ENCODE measurements at places on chromosomes 7 and 10.

- DNase-seq, result no peak
These were observed 56.8 kb upstream of the LRRC17 start for GRCh38 chr7:102856036-102856435.

GRCh38 chr7:51067757-51068156, 248.9 kb downstream of the COBL start:
- DNase-seq, result no peak

DNA sequence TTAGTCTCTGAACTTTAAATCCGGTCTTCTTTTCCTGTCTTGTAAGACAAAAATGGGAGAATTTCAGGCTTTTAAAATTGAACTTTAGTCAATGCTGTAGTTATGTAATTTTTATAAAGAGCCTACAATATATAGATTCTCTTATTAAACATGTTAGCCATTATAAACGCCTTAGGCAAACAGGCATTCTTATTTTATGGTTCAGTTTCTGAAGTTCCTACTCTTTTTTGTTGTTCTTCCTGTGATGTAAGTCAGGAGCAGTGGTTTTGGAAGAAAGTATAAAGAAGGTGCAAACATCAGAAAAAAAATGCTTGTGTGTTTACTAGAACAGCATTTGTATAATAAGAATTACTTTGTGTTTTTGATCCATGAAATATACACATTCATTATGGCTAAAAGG, 41.6 kb downstream of the BICC1 start:
- no peak for DNase-seq

DNA sequence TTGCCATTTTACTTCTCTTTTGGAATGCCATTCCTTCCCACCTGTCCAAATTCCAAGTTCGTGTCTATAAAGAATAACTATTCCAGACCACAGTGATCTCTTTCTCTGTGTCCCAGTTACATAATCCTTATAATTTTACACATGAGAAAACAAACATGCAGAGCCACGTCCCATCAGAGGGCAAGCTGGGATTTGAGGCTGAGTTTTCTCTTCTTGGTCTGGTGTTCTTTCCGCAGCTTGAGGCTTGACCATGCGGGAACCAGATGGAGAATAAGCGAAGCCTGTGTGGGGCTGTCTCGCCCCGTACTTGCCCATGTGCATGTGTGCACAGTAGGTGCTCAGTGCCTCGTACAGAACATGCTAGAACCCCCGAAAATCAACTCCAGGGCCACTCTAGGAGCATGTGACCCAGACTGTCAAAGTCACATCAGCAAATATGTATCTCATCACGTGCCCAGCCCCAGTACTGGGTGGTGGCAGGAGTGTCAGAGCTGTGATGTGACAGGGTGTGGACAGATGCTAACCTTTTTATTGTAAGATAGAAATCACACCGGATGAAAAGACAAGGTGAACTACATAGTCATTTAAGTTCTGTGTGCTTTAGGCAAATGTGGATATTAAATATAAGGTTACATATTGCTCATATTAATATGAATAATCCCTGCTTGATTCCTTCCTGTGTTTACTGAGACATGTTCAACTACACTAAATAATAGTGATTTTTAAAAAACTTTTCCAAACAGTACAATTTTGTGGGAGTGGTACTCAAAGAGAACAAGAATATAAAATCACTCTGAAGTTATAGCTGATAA, 3.2 kb downstream of the INSIG1 start:
- no peak for DNase-seq

GRCh38 chr10:95562341-95562965, 1.3 kb upstream of the SORBS1 start:
- no peak for DNase-seq

GRCh38 chr7:42493436-42494198, 256.6 kb upstream of the GLI3 start:
- no peak for DNase-seq

DNA sequence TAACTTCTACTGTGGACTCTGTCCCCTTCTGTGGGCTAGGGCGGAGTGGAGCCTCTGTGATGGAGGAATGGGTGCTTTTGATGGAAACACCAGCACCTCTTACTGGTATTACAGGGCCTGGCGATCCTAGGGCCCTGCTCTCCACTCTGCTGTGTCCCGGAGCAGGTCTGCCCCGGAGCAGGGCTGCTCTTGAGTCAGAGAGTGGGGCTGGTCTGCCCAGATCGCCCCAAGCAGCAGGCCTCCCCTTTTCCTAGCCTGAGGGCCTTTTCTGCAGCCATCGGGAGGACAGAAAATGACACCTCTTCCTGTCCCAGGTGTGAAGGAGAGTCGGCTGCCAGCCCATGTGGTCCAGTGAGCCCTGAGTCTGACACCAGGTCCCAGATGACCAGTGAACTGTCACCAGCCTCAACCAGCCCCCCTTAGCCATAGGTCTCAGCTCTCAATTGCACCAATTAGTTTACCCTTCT, 1.4 kb downstream of the ZNF282 start:
- DNase-seq, result no peak

- DNase-seq, result no peak
These were observed 42.7 kb upstream of the CACNB2 start for GRCh38 chr10:18097524-18097923.

DNA sequence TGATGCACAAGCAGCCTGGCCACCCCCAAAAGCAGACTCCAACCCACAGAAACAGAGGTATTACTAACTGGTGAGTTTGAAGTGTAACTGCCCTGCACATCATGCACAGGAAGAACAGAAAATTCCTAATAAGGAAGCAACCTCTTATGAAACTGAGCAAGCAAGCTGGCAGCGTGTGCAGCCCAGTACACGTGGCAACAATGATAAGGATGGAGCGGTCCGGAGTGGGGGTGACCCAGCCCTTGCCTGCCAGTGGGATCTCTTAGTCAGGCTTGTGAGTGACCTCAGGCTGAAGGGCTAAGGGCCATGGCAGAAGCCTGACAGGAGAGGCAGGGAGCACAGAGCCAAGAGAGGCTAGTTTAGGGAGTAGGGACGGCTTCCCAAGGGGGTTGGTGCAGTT, 22.1 kb upstream of the AOAH start:
- no peak for DNase-seq

GRCh38 chr7:119007236-119007635, 782.7 kb downstream of the ANKRD7 start:
- no peak for DNase-seq

DNA sequence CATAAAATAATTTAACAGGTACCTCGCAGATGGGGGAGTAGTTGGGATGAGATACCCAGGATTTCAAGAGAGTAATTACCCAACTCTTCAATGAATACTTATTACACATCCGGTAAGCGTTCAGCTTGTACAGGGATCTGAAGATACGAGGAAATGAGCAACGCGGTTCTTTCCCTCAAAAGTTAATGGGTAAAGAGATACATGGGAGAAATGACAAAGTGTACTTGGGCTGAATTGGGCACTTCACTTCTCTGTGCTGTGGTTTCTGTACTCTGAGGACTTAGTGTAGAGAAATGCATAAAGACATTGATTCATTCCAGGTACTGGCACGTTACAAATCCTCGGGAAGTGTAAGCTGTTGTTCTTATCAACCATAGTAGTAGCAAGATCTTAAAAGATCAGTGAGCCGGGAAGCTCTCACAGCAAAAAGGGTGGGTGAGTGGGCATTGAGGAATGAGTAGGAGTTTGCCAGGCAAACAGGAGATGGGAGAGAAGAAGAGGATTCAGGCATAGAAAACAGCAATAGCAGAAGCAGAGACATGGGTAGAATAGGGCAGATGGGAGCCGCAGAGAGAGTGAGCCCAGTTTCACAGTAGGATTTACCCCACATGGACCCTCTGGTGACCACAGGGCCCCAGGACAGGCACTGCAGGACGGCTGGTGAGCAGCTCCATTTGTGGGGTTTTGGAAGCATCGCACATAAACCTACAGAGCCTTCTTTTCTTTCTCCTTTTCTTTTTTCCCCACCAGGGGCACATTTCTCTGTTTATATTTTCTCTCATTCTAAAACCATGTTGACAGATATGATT, 304.3 kb upstream of the PITRM1 start:
- no peak for DNase-seq

GRCh38 chr10:49458869-49459268, 63.0 kb upstream of the DRGX start:
- DNase-seq, result no peak

GRCh38 chr10:58577437-58577777, 64.7 kb downstream of the BICC1 start:
- DNase-seq, result no peak

DNA sequence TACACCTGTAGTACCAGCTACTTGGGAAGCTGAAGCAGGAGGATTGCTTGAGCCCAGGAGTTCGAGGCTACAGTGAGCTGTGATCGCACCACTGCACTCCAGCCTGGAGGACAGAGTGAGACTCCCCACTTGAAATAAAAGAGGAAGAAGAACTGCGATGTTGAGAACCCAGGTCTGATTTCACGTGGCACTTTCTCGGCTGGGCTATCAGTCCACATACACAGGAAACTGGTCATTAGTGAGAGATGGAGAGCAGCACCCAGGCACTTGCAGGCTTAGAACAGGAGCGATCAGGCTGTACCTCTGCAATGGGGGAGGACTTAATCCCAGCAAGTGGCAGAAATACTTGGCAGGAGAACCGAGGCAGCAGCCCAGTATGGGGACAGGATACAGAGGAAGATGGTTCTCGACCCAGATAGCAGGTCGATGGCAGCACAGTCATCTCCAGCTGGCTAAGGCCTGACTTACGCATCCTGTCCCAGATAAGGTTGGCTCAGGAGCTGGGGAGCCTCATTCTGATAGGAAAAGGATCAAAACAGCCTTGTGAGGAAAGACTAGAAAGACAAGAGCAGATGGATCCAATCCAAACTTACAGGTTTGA, 487.7 kb upstream of the AUTS2 start:
- DNase-seq, result no peak

- DNase-seq, result no peak
These were observed 3.3 kb downstream of the MAP3K8 start for GRCh38 chr10:30437031-30437841.

DNA sequence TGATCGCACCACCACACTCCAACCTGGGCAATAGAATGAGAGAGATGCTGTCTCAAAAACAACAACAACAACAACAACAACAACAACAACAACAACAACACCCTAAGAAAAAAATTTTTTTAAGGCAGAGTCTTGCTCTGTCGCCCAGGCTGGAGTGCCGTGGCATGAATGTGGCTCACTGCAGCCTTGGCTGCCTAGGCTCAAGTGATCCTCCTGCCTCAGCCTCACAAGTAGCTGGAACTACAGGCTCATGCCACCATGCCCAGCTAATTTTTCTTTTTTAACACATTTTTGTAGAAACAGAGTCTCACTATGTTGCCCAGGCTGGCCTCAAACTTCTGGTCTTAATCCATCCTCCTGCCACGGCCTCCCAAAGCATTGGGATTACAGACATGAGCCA, 18.6 kb downstream of the ALDH18A1 start:
- no peak for DNase-seq

DNA sequence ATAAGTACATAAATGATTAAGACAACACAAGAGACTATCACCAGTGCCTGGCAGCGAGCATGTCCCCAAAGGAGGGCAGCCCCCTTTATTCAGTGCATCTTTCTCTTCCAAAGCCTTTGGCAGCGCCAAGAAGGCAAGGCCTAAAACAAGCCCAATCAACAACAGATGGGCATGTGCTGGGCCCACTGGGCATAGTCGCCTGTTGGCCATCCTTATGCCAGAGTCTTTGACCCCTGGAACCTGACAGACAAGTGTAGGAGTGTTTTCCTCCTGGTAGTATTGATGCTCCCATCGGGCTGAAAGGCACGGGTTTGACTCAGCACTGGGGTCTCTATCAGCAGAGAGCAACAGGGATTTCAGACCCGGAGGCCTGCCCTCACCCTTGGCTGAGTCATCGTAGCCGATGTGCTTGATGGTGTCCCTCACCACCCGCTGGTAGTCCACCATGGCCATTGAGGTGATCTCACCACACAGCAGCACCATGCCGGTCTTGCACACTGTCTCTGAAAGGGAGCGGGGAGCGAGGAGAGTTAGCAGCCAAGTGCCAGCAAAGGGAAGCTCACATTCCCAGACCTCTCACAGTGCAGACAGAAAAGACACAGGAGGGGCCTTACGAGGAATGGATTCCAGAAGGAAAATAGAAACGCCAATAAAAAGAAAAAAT, 5.8 kb downstream of the MAT1A start:
- no peak for DNase-seq

Data from stimulated activated CD8-positive, alpha-beta memory T cell treated with anti-CD3 and anti-CD28 coated beads, Interleukin-7, amount 100 ng/mL, for 1 hour (primary cell).